ENCODE measurements at places on chromosomes 2 and 18. TPM values are rescaled to one million over a fixed set of nuclear protein-coding genes. Genes with fewer than 3 reads are reported as not detected.

- no peak overlapping the region for H3K27ac ChIP-seq
- H3K4me1 ChIP-seq, result no peaks in the 10 kb centered on the region
- H3K36me3 ChIP-seq, result peaks cover 4% of the 10 kb centered on the region
- H3K27me3 ChIP-seq, result no peaks in the 10 kb centered on the region
- no peak overlapping the region for H3K4me3 ChIP-seq
Measured at GRCh38 chr2:231355508-231356465, 39.7 kb upstream of the B3GNT7 start.

The DPYSL5 gene
- total RNA-seq, result not detected

The IL36G gene
- not detected for total RNA-seq

The CFAP65 gene
- total RNA-seq, result 5.8 TPM

- H3K4me1 ChIP-seq, result no peaks in the 10 kb centered on the region
- DNase-seq, result no peak
- H3K27me3 ChIP-seq, result no peaks in the 10 kb centered on the region
- no peak overlapping the region for H3K27ac ChIP-seq
Measured at GRCh38 chr18:3993941-3994687, 461.0 kb downstream of the DLGAP1 start.

- H3K4me3 ChIP-seq, result no peak overlapping the region
- H3K27ac ChIP-seq, result no peak overlapping the region
- H3K27me3 ChIP-seq, result no peaks in the 10 kb centered on the region
- DNase-seq, result no peak
Measured at GRCh38 chr18:23068011-23068410, 67.3 kb upstream of the CABLES1 start.

- H3K27me3 ChIP-seq, result no peaks in the 10 kb centered on the region
- no peaks in the 10 kb centered on the region for H3K4me1 ChIP-seq
- no peak overlapping the region for H3K27ac ChIP-seq
- no peaks in the 10 kb centered on the region for H3K36me3 ChIP-seq
- DNase-seq, result peak; percentile 61
Measured at GRCh38 chr2:240212425-240213225, 72.2 kb upstream of the OTOS start.

DNA sequence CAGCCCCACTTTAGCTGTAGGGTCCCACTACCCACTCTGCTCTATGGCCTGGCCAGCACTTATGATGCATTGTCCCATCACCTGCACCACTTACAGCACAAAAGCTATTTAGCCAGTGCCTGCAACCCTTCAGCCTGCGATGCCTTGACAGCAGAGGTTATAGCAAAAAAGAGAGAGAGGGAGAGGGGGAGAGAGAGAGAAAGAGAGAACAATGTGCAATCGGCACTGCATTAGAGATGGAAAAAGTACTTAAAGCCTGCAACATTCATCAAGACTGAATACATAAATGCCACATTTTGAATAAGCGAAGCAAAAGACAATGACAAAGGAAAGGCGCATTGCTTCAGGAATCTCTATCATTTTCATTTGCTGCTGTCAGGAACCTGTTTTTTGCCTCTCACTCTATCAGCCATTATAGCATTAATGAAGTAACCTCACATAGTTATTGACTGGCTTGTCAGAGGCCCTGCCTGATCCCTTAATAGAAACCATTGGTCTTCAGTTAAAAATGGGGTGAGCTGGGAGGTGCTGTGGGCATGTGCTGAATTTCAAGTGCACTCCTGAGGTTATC, 833.1 kb downstream of the BCL11A start:
- DNase-seq, result no peak
- H3K4me1 ChIP-seq, result no peaks in the 10 kb centered on the region
- H3K4me3 ChIP-seq, result no peak overlapping the region

The GALNT1 gene
- 65.0 TPM for total RNA-seq

GRCh38 chr18:65436430-65436829, 314.4 kb upstream of the CDH7 start:
- H3K4me3 ChIP-seq, result no peak overlapping the region
- no peak overlapping the region for H3K27ac ChIP-seq
- H3K4me1 ChIP-seq, result no peaks in the 10 kb centered on the region
- DNase-seq, result no peak

DNA sequence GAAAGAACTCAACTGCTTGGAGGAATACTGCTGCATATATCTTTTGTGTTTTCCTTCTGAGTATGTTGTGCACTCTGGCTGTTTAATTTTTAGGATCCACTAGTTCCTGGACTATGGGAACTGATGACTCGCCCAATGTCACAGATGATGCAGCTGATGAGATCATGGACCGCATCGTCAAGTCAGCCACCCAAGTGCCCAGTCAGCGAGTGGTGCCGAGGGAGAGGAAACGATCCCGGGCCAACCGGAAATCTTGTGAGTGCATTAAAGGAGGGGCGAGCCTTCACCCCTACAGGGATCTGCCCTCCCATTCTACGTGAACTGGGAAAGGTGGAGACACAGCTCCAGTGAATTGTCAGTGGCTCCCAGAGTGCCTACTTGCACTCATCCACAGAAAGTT, 59.6 kb downstream of the TPGS2 start:
- H3K4me3 ChIP-seq, result no peak overlapping the region
- no peaks in the 10 kb centered on the region for H3K27me3 ChIP-seq
- H3K4me1 ChIP-seq, result no peaks in the 10 kb centered on the region
- no peak for DNase-seq
- no peaks in the 10 kb centered on the region for H3K36me3 ChIP-seq

The IL36A gene
- total RNA-seq, result not detected

The CNTNAP5 gene
- total RNA-seq, result not detected

The GPR35 gene
- total RNA-seq, result 6.0 TPM

DNA sequence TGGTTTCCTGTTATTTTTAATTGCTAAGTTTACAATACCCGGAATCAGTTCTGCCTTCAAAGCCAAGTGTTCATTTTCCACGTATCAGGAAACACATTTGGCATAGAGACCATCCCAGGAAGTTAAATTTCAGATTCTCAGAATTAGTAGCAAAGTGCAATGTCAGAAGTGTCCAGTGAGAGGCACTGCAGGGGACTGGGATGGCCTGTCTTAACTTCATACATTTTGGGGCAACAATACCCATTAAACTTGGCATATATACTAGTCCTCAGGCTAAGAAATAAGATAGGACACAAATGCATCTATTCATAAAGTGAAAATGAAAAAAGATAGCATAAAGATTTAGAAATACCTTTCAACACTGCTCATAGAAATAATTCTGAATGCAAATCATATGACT, 1.5 kb upstream of the IL1RL2 start:
- H3K27ac ChIP-seq, result no peak overlapping the region
- H3K4me3 ChIP-seq, result no peak overlapping the region
- H3K27me3 ChIP-seq, result no peaks in the 10 kb centered on the region
- no peaks in the 10 kb centered on the region for H3K36me3 ChIP-seq
- H3K4me1 ChIP-seq, result peaks cover 12% of the 10 kb centered on the region
- no peak for DNase-seq

The TMEM200C gene
- total RNA-seq, result 0.44 TPM

DNA sequence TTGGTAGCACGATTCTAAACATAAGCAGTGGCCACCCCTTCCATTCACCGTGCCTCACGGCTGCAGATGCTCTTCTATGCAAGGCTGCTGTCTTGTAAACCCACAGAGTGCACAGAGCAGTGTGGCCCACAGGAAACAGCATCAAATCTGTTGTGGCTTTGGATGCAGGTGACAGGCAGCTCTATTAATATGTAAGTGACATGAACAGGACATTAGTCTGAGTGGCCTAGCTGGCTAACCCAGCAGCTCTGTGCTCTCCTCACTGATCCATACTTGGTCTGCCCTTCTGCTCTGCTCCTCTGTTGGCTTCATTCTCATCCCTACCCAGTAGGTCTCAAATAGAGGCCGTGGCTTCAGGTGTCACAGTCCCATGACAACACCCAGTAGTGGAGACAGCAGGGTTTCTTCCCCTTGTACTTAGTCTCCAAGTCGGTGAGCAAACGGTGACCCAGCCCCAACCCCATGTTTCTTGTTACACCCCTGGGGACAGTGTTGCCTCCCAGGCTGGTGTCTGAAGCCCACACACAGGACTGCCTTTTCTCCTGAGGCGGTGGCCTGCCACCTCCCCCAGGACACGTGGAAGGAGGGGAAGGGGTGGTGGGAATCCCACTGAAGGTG, 5.8 kb downstream of the SH3RF3 start:
- no peak overlapping the region for H3K27ac ChIP-seq
- no peak overlapping the region for H3K4me3 ChIP-seq
- H3K4me1 ChIP-seq, result peaks cover 3% of the 10 kb centered on the region
- H3K27me3 ChIP-seq, result peaks cover 2% of the 10 kb centered on the region
- DNase-seq, result no peak

GRCh38 chr18:11983592-11983991, 2.3 kb downstream of the IMPA2 start:
- H3K36me3 ChIP-seq, result no peaks in the 10 kb centered on the region
- no peak overlapping the region for H3K27ac ChIP-seq
- H3K4me1 ChIP-seq, result peaks cover 61% of the 10 kb centered on the region
- peak; percentile 63 for DNase-seq
- no peaks in the 10 kb centered on the region for H3K27me3 ChIP-seq
- H3K4me3 ChIP-seq, result no peak overlapping the region

The LIMS2 gene
- 33.6 TPM for total RNA-seq

GRCh38 chr2:26284132-26284531, 39.4 kb downstream of the HADHB start:
- H3K4me1 ChIP-seq, result no peaks in the 10 kb centered on the region
- H3K27me3 ChIP-seq, result no peaks in the 10 kb centered on the region
- no peak overlapping the region for H3K4me3 ChIP-seq
- peaks cover 60% of the 10 kb centered on the region for H3K36me3 ChIP-seq
- no peak for DNase-seq

DNA sequence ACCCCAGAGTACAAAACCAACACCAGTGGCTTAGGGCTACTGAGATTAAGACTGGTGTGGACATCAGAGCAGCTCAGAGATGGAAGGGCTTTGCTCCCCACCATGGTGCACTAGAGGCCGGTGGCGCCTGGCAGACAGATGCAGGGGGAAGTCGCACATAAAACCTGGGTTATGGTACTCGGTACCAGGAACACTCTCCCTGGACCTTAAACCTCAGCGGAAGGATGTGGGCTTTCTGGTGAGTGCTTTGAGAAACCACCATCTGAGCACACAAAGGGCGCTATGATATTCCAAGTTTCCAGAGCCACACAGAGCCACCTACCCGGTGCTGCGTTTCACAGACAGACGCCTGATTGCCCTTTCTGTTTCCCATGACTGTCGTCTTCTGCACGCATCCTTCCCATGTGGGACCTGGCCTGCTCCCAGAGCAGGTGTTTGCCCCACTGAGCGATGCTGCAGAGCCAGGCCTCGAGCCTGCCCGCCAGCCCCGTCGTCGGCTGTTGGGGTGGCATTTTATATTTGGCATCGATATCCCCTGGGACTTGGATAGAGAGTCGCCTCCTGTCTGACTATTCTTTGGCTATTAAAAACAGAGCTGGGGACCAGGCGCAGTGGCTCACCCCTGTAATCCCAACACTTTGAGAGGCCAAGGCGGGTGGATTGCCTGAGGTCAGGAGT, 89.5 kb upstream of the ODC1 start:
- no peak overlapping the region for H3K4me3 ChIP-seq
- H3K27me3 ChIP-seq, result no peaks in the 10 kb centered on the region
- H3K4me1 ChIP-seq, result no peaks in the 10 kb centered on the region
- no peak overlapping the region for H3K27ac ChIP-seq

GRCh38 chr18:39191931-39192330, 1626.3 kb upstream of the CELF4 start:
- no peaks in the 10 kb centered on the region for H3K4me1 ChIP-seq
- no peak overlapping the region for H3K4me3 ChIP-seq
- no peaks in the 10 kb centered on the region for H3K27me3 ChIP-seq
- H3K36me3 ChIP-seq, result no peaks in the 10 kb centered on the region
- H3K27ac ChIP-seq, result no peak overlapping the region

- H3K4me3 ChIP-seq, result no peak overlapping the region
- no peaks in the 10 kb centered on the region for H3K36me3 ChIP-seq
- H3K27ac ChIP-seq, result no peak overlapping the region
- DNase-seq, result no peak
Measured at GRCh38 chr2:105595536-105595935, 149.2 kb upstream of the NCK2 start.

The NAT8 gene
- total RNA-seq, result not detected

DNA sequence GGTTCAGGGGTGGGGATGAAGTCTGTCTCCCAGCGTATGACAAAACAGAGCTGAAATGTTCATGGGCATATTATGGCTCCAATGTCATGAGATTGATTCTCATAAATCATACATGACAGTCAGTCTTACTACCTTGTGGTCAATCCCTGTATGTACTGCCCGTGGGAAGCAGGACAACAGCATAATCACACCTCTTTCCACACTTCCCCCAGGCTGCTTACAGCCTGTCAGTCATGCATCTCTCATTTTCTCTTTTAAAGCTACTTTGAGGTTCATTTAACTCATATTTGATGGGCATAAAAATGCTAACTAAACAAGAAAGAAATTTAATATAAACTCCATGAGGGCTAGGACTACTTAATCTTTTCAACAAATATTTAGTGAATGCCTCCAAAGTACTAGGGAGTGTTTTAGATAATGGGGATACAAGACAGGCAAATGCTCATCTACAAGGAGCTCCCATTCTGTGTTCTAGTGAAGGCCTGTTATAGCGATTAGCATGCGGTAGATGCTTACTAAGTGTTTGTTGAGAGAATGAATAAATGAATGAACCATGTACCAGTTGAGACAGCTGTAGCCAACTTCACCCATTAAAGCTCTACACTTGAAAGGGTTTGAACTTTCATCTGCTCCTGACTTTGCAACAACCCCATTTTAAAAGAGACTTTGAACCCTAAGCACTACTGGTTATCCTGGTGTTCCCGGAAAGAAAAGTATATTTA, 89.1 kb downstream of the ALPK2 start:
- no peaks in the 10 kb centered on the region for H3K27me3 ChIP-seq
- no peaks in the 10 kb centered on the region for H3K36me3 ChIP-seq
- H3K27ac ChIP-seq, result no peak overlapping the region
- H3K4me3 ChIP-seq, result no peak overlapping the region
- DNase-seq, result no peak
- H3K4me1 ChIP-seq, result peaks cover 9% of the 10 kb centered on the region

The ASPRV1 gene
- total RNA-seq, result 1.8 TPM

DNA sequence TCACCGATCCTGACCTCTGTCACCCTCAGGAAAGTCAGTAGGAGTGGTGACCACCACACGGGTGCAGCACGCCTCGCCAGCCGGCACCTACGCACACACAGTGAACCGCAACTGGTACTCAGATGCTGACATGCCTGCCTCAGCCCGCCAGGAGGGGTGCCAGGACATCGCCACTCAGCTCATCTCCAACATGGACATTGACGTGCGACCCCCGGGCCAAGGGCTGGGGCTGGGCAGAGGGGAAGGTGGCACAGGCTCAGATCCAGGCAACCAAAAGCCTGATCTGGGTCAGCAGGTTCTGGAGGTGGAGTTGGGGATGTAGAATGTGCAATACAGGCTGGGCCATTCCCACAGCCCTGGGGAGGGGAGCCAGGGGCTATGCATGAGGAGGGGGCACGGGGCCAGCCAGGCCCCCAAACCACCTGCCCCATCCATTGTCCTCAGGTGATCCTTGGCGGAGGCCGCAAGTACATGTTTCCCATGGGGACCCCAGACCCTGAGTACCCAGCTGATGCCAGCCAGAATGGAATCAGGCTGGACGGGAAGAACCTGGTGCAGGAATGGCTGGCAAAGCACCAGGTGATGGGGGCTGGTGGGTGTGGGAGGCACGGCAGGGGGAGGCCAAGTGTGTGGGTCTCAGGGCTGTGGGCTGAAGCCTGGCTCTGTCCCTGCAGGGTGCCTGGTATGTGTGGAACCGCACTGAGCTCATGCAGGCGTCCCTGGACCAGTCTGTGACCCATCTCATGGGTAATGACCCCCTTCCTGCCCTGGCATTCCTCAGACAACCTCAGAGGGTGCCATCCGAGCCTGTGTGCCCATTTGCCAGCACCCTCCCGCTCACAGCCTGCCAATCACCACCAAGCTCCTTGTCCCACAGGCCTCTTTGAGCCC, 1.4 kb downstream of the ALPI start:
- H3K4me1 ChIP-seq, result no peaks in the 10 kb centered on the region
- no peak overlapping the region for H3K27ac ChIP-seq
- no peaks in the 10 kb centered on the region for H3K36me3 ChIP-seq
- H3K27me3 ChIP-seq, result no peaks in the 10 kb centered on the region

The ADCYAP1 gene
- 0.44 TPM for total RNA-seq

All from upper lobe of left lung (tissue), 6 donors.